ENCODE measurements at places on chromosomes 4 and X.

GRCh38 chr4:163048447-163048846 is 118.2 kb downstream of the NAF1 start:
- peak; percentile 14 for DNase-seq

GRCh38 chr4:151629097-151629783 is 131.6 kb downstream of the GATB start:
- DNase-seq, result no peak

DNA sequence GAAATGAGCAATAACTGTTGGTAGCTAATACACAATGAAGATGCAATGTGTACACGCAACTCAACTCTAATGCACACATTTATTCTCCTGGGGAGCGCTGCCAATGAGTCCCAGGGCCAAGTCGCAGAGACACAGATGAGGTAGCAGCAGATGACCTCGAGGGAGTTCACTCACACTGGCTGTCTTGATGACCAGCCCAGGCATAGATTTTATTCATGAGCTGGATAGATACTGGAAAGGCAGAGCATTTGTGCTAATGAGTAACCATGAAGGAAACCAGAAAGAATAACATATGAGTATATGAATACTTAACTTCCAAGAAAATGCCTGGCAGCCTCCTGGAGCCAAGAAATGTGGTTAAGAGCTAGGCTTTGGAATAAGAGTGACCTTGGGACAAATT is 42.3 kb downstream of the RASL11B start:
- no peak for DNase-seq

DNA sequence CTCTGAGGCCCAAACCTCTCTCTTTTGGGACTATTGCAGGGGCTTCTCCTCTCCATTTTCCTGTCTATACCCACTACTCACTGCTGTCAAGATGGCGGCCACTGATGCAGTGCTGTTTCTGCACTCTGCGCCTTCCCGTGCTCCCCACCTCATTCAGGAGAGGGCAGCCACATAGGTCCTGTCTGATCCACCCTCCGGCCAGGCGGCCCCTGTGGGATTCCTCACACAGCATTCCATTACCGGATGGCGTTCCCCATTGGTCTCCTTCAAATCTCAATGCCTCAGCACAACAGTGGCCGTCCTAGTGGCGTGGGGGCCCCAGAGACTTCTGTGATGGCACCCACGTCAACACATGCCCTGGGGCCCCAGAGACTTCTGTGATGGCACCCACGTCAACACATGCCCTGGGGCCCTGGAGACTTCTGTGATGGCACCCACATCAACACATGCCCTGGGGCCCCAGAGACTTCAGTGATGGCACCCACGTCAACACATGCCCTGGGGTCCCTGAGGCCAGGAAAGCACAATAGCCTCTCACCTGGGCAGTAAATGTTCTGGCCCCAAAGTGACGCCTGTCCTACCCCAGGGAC is 7.3 kb downstream of the SPON2 start:
- no peak for DNase-seq

GRCh38 chr4:10151182-10151581 is 34.6 kb upstream of the WDR1 start:
- no peak for DNase-seq

- DNase-seq, result no peak
These were observed 1122.9 kb upstream of the PCDH10 start for GRCh38 chr4:132026166-132026565.

- no peak for DNase-seq
These were observed 52.4 kb downstream of the PPP2R2C start for GRCh38 chr4:6420036-6420435.

DNA sequence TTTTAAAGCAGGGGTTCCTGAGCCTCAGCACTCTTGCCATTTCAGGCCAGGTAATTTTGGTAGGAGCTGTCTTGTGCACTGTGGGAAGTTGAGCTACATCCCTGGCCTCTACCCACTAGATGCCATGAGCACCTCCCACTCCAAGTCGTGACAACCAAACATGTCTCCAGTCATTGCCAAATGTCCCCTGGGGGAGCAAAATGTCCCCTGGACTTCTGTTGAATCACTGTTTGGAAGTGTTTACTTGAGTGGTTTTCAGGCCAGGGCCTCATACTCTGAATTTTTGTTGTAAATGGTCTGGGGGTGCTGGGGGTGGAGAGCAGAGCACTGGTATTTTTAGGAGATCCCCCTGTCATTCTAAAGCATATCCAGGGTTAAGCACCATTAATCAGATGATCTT is 3.2 kb downstream of the PDK3 start:
- DNase-seq, result no peak

GRCh38 chr4:51830156-51830720 is 12.7 kb upstream of the DCUN1D4 start:
- no peak for DNase-seq

DNA sequence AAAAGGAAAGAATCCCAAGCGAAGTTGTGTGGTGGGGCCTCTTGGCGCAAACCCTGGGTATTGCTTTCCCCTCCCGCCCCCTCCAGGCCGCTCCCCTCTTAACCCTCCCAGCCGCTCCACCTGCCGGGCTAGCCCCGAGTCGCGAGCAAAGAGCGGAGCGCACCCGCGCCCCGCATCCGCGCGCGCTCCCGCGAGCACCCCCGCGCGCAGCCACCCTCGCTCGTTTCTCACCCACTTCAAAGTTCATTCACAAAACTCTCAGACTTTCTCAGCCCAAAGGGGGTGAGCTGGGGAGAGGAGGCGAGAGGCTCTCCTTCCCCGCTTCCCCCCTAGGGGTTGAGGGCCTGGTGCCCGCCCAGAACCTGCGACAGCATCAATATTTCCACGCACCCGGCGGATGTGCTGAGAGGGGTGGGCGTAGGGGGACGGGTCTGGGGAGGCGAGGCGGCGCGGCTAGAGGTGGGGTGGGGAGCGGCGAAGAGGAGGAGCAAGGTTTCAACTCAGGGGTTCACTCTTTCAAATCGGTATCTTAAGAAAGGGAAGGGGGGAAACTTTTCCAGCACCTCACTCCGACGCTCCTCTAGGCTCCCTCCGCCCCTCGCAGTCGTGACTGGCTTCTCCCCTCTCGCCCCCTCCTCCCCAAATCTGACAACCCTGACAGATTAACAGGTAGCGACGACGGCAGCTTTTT is 1.8 kb downstream of the MAML3 start:
- DNase-seq, result peak; percentile 77

GRCh38 chr4:151358266-151358665 is 32.9 kb upstream of the SH3D19 start:
- no peak for DNase-seq

GRCh38 chrX:135421932-135422809 is at the start of gene SMIM10L2A:
Gene SMIM10L2A, plus strand, starts transcription at chrX:135421944. Its CDS starts 188 bp downstream, at chrX:135422132.
- no peak for DNase-seq

DNA sequence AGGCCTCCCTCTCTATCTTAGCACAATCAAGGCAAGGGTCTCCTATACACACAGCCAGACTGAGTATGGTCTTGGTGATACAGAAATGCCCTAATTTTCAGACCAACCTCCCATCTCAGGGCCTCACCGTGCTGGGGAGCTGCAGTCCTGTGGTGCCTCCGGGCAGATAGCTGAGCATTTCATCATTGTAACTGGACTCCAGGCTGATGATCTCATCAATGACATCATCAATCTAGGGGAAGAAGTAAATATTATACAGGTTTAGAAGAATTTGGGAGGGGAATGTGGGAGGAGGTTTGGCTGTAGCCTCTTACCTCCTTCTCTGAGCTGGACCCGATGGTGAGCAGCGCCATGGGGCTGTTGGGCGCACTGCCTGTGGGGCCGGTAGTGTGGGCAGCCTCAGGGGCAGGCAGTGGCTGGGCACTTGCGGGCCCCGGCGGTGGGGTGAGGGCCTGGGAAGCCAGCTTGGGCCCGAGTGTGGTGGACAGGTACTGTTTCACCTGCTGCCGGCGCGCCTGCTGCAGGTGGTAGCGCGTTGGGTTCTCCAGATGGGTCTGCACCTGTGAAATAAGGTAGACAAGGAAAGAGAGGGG is 5.2 kb downstream of the TFE3 start:
- DNase-seq, result no peak

DNA sequence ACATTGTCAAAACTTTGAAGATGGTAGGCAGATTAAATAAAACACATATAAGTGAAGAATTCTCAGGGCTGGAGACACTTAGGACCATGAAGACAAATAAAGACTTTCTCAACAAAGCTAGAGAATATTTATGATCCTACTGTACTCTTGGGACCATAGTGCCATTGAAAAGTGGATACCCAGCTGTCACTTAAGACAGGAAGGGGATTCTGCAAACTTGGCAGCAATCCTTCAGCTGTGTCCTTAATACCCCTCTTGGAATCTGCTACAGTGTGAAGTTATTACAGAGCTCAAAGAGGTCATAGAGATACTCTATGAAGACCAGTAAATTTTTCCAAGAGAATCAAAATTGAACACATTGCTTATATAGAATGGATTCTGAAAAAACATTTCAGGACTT is 24.3 kb downstream of the PDE5A start:
- no peak for DNase-seq

DNA sequence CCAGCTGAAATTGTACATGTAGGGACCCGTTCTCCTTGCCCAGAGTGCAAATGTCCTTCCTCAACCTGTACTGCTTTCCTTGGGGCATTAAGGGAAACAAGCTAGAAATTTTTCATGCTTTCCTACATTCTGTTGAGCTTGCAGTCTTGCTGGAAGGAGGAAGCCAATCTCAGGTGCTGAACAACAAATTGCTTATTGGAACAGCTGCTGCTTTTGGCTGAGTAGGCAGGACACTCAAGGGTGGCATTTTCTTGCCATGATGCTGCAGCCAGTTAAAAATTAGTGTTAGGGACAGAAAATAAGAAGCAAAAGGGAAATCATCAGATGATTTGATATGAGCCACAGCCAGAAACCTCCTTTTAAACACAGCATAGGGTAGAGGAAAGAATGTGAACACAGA is 223.7 kb downstream of the QDPR start:
- no peak for DNase-seq

DNA sequence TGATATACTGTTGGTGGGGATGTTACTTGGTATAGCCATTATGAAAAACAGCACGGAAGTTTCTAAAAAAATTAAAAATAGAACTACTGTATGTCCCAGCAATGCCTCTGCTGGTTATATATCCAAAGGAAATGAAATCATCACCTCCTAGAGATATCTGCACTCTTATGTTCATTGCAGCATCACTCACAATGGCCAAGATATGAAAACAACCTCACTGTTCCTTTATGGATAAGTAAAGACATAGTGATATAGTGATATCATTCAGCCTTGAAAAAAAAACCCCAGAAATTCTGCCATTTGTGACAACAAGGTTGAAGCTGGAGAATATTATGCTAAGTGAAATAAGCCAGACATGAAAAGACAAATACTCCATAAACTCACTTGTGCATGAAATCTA is 543.8 kb upstream of the SLIT2 start:
- no peak for DNase-seq

GRCh38 chrX:141814213-141814857 is 23.8 kb upstream of the MAGEC3 start:
- DNase-seq, result no peak

- DNase-seq, result no peak
These were observed 31.6 kb downstream of the IQCM start for GRCh38 chr4:149784018-149784417.

GRCh38 chr4:88697141-88697540 is 488 bp downstream of the NAP1L5 start:
- no peak for DNase-seq

DNA sequence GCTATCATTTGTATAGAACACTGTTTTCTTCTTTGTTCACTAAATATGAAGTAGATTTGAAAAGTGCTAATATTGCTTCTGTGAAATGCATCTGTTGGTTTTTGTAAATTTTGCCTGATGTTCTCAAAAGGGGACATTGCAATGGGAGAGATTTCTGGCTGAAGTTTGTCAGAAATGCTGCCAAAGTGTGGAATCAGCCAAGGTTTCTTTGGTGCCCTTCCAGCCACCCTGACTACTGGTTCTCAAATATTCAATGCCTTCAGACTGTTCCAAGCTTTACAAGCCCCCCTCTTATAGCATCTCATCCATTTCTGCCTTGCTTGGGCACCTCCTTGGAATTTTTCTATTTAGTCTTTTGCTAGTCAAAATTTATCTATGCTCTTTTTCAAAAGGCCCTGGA is 60.6 kb upstream of the TMLHE start:
- DNase-seq, result no peak

DNA sequence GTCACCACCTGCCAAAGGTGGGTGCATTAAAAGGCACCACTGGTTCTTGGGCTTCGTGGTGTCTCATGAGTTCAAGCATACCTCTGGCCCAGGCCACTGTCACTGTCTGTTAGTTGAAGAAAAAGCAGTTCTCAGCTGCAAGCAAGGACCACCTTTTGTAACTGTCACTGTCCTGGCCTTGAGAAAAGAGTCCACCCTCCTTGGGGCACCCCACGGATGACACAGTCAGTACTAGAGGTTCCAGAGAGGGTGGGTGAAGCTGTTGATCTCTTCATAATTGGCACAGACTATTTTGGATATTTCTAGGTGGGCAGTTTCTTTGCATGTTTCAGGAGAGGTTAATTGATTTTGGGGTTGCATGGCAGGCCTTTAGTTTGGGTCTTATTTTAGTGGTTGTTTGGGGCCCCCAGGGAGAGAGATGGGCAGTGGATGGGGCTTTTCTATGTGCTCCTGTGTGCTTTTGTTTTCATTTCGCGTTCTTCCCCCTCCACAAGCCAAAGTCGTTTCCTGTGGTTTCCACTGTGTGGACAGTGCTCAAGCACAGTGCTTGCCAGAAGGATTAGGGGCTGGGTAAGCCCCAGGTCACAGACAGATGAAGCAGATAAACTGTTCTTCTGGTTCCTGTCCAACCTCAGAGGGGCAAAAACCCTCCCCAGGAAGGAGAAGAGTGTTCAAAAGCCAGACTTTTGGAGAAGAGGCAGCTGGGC is 156.2 kb upstream of the PPP1R2C start:
- DNase-seq, result peak; percentile 42

DNA sequence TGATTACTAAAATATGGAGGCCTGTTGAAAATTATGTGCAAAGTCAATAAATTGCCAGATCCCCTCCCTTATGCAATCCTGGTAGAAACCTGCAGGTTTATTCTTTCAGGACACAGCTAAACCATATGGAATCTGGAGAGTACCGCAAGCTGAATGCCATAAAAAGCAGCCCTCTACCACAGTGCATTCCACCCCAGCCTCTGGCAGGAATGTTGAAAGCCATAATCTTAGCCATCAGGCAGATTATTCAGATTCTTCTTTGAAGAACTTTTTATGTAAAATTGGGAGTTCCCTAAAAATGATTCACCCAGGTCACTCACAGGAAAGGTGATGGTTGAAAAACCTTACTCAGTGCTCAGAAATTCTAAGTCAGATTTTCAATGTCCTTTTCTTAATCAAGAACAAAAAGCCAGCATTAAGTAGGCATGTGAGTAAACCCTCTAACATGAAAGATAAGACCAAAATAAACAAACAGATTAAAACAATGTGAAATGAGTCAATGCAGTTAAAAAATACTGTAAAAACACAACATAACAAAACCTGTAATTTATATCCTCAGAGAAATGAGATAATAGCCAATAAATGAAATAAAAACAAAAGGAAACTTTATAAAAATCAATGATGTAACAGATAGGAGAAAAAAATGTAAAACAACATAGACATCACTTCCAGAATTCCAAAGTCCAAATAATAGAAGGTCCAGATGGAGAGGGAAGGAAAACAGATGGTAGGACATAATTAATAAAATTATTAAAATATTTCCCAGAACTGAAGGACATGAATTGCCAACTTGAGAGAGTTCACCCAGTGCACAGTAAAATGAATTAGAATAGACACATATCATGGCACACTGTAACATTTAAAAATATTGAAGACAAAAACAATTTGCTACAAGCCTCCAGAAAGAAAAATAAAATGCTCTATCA is 226.9 kb downstream of the FSTL5 start:
- no peak for DNase-seq

Measured in activated CD4-positive, alpha-beta T cell treated with anti-CD3 and anti-CD28 coated beads, Interleukin-2, amount 10 ng/mL, durations not matched to agents 7 days and 5 days (primary cell).